Effector CD8-positive, alpha-beta T cell (primary cell): ENCODE measurements at places on chromosomes 12 and 14.
A peak's percentile ranks its signal among the peaks of the same experiment; 100 is the strongest.

DNA sequence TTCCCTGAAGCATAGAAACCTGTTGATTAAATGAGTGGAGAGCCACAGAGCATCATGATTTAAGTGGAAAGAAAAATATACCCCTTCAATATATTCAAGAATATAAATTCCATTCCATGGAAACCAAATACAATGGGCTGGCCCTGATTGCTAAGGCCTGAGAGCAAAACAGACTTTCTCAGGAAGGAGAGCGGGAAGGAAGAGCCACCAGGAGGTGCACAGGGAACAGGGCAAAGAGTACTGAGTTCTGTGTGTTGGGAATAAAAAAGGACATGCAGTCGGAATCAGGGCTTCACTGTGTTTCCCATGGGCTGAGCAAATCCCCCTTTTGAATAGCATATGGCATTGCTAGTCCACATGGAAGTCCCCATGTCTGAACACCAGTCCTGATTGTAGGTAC lies 69.7 kb upstream of the PLEKHG3 start:
- no peak for DNase-seq

- DNase-seq = no peak
These were observed 230.9 kb upstream of the ARID2 start for GRCh38 chr12:45498645-45499044.

DNA sequence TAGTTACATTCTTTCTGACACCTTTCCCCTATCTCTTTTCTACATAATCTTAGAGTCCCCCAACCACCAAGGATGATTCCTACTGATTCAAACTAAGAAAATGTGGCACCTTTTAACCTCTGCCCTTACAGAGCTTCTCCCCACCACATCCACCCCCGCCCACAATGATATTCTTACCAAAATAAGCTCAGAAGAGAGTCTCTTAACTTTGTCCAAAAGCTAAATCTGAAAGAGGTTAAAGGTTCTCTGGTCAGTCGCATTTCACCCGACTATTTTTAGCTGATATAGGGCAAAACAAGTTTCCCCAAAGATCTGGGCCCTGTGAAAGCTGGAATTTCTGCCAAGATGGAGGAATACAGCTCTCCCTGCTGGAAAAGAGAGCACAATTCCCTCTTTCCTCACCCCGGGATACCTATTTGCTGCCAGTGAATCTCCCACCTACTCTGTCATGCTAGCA lies 128.6 kb downstream of the ZFP36L1 start:
- no peak for DNase-seq

- no peak for DNase-seq
These were observed 40.5 kb downstream of the SLC2A14 start for GRCh38 chr12:7832059-7832696.

DNA sequence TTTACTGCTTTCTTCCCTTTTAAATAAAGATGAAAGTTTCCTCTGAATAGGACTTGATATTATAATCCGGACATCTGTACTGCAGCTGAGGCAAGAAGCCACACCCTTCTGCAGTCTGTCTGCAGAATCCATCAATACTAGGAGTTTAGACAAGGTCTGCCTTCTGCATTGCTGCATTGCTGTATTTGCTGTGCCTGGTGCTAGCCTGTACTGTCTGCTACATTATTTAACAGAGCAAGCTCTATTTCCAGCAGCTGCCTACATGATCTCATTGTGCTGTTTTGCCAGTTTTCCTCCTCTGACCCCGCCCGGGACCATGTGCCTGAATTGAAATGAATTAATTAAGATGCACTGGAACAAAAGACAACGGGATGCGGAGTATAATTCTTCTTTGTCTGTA lies 1.7 kb downstream of the TUBA1A start:
- no peak for DNase-seq

DNA sequence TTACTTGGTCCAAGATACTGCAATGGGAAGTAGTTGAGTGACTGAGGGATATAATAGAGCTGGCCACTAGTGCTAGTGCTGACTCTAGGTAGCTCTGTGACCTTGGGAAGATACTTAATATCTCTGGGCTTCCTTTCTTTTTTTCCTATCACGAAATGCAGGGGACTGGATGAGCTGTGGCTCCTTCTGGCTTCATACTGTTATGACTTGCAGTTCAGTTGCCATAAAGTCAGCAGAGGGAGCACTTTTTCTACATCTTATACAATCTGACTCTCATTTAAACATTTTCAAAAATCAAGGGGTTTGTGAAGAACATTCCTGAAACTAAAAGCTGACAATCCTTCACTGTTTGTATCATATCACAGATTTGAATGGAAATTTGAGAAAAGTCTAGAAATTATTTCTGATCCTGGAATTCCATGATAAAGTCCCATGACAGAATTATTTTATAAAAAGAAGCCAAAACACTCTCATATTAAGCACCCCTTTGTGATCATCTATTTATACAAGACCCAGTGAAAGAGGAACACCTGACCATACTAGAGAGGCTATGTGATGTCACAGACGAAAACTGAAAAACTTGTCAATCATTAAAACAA lies 5.3 kb downstream of the BHLHE41 start:
- no peak for DNase-seq

- no peak for DNase-seq
These were observed 29.2 kb downstream of the FBLN5 start for GRCh38 chr14:91918186-91918883.

- DNase-seq = peak; percentile 69
These were observed 604 bp downstream of the EIF4B start for GRCh38 chr12:53006810-53007309.

- DNase-seq = no peak
These were observed 25.2 kb downstream of the PMCH start for GRCh38 chr12:102172436-102172835.

DNA sequence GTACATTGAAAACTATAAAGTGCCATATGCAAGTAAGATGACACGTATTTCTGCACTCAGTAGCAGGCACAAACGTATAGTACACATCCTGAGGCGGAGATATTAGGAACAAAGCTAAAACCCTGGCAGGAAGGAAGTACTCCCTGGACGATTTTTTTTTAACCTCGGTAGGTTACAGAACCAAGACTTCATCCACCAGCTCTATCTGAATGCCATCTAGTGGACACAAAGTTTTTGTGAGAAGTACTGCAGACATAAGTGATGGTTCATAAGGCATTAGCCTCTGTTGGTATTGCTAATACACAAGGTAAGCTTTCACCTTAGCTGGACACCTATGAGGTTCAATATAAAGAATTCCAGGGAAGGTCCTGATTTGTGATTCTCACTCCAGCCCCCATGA lies 83.0 kb upstream of the CCDC196 start:
- no peak for DNase-seq

GRCh38 chr12:65334521-65334920 lies 56.0 kb downstream of the MSRB3 start:
- DNase-seq = no peak

DNA sequence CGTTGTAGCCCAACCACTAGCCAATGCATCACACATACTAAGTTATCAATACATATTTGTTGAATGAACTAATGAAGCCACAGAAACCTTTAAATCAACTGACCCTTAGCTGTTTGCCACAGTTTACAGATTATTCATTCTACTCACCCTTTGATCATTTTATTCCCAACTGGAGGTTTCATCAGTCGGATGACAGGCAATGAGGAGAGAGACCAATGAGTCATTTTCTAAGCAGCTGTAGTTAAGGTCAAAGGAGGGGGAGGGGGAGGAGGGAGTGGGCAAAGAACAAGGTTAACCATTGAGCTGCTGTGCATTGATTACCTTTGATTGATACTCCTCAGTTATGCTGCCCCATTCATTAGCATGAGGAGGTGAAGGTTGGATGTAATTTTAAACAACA lies 469.5 kb downstream of the VRK1 start:
- no peak for DNase-seq

DNA sequence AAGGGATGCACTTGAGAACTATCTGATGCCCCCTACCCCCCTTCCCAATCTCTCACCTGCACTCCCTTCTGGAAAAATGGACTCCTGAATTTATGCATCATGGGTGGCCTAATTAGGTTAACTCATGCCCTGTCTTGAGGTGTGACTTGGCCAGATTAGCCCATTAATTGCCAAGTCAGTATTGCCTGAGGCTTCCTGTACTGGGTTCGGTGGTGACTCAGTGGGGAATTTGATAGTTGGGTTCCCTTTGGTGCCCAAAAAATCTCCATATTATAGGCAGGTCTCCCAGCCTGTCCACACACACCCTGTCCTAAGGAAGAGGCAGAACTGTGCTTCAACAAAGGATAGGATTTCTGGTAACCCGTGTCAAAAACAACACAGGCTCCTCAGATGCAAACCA lies 146.1 kb downstream of the CHST11 start:
- DNase-seq = no peak

- no peak for DNase-seq
These were observed 14.1 kb downstream of the RIN3 start for GRCh38 chr14:92527721-92528120.

GRCh38 chr14:33524244-33524643 lies 426.6 kb downstream of the EGLN3 start:
- DNase-seq = no peak

DNA sequence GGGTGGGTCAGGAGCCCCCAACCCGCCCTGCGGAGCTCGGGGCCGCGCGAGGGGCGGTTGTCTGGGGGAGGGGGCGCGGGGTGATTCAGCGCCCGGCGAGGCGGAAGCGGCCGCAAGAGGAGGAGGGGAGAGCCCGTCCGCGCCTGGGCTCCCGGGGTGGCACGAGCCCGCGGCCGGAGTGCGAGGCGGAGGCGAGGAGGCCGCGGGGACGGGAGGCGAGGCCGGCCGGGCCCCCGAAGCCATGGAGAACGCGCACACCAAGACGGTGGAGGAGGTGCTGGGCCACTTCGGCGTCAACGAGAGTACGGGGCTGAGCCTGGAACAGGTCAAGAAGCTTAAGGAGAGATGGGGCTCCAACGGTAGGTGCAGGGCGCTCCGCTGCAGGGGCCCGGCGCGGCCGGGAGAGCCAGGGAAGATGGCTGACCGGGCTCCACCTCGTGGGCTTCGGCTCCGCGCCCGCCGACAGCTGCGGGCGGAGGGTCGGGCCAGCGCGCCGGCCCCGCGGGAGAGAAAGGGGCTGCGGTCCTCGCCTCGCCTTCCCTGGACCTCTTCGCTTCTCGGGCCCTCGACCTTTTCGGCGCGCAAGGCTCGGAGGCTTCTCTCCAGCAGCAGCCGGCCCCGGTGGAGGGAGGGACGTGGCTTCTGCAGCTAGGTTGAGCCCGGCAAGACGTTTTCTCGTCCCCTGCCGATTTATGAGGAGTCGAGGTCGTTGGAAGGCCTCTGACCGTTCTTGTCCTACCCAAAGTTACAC lies 677 bp downstream of the ATP2A2 start:
- DNase-seq = peak; percentile 43

DNA sequence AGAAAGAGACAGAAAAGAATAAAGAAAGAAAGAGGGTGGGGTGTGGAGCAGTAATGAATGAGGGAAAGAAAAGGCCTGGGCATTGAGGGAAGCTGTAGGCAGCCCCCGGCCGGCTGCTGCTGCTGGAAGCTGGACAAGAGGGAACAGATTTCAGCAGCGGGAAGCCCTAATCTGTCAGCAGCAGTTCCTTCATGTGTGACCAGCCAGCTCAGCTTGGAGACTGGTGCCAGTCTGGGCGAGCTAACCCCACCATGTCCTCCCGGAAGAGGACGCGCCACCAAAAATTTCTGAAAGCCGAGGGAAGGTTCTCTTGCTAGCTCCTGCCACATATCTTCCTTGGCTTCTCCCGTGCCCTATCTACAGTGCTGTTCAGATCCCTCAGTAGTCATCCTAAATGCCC lies 236.8 kb downstream of the GRIN2B start:
- DNase-seq = no peak

DNA sequence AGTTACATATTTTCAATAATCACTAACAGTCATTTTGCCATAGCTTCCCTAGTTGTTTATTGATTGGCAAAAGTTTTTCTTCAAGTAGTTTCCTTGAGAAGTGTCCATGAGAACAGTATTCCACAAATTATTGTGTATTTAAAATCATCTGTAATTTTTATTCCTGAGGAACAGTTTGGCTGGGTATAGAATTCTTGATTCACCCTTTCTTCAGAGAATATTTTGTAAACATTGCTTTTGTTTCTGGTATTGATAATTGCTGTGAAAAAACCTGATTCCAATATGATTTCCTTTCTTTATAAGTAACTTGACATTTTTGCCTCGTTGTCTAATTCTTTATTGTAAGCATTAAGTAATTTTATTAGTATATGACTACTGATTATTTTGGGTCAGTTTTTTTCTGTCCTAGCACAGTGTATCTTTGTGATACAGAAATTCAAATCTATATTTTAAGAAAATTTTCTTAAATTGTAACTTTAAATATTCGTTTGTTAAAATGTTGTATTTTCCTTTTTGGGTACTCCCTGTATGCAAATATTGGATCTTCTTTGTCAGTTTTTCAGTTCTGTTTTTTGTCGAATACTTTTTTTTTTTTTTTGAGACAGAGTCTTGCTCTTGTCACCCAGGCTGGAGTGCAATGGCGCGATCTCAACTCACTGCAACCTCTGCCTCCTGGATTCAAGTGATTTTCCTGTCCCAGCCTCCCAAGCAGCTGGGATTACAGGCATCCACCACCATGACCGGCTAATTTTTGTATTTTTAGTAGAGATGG lies 162.0 kb upstream of the ATP2B1 start:
- DNase-seq = no peak

- no peak for DNase-seq
These were observed 122.7 kb downstream of the PAPOLA start for GRCh38 chr14:96624661-96625425.

- no peak for DNase-seq
These were observed 2.2 kb upstream of the EML1 start for GRCh38 chr14:99790978-99791376.

GRCh38 chr12:100953677-100954076 lies 159.1 kb downstream of the ANO4 start:
- no peak for DNase-seq

GRCh38 chr12:75000120-75000519 lies 209.5 kb downstream of the KCNC2 start:
- DNase-seq = no peak

- no peak for DNase-seq
These were observed 82.6 kb downstream of the EML1 start for GRCh38 chr14:99875836-99876235.

GRCh38 chr14:101473045-101473729 lies 88.1 kb upstream of the DIO3 start:
- DNase-seq = no peak

GRCh38 chr12:71125515-71125914 lies 32.3 kb downstream of the TSPAN8 start:
- no peak for DNase-seq

DNA sequence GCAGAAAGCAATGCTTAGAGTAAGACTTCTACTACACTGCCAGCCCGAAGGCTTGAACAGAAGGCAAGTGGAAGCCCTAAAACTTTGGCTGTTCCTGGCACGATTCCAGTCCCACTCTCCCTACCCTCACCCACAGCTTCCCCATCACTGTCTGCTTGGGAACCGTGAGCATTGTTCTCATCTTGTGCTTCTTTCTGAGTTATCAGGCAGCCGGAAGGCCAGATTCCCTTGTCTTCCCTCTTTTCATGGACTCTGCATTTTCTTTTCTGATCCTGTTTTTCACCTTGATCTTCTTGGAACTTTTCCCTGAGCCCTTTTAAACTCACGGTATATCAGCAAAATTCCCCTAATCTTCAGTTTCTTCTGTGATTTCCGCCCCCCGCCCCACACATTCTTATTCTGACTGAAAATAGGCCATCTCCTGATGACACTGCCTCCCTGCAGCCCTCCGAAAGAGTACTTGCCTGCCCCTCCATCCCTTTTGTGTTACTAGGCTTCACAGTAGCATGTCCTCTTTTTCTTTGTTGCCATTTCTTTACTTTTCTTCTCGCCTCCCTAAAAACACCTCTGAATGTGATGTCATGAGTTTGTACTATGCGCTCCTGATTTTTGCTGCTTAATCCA lies 29.9 kb downstream of the RCOR1 start:
- DNase-seq = no peak
